ENCODE measurements at places on chromosomes 2 and 18.

GRCh38 chr2:19900931-19901441 lies 797 bp downstream of the TTC32 start:
- DNase-seq, result no peak

DNA sequence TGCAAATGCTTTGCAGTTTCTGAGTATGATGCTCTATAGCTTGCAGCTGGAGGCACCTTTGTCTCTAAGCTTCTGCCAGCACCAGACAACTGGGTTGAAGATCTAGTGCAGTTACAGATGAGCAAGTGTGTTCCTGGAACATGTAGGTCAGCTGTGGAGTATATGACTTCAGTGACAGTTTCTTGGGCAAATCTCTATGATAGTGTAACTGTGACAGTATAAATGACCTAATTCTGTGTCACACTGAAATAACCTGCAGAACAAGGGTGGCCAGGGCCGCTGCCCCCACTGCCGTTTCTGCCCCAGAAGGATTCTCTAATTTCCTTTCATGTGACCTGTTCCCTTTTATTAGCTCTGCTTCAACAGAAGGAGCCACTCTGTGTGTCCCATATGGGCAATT lies 145.3 kb upstream of the DAPL1 start:
- no peak for DNase-seq

DNA sequence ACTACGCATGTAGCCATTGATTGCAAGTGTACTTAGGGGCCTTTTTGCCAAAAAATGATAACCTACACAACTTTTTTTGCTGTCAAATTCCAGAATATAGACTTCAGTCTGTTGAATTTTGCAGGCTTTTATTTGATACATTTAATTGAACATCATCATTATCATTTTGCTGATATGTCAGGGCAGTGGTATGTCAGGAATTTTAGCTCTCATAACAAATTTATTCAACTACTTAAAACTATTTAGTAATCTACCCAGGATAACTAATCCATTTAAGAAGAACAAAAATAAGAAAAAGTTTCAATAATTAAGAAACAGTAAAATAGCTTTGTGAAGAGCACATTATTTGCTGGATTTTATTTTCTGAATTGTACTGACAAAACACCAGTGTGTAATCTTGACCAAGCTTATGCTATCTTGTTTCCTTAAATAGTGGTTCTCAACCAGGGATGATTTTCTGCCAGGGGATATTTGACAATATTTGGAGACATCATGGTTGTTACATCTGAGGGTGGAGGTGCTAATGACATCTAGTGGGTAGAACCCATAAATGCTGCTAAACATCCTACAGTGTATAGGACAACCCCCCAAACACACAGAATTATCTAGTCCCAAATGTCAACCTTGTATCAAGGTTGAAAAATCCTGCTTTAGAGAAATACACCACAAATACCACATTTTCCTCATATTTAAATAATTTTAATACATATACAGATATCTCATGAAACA lies 12.1 kb upstream of the TTN start:
- DNase-seq, result no peak

- DNase-seq, result no peak
Measured at GRCh38 chr2:235107640-235107951, 155.8 kb downstream of the SH3BP4 start.

GRCh38 chr2:207599636-207600035 lies 25.6 kb downstream of the METTL21A start:
- DNase-seq, result no peak

- no peak for DNase-seq
Measured at GRCh38 chr2:1661891-1662605, 82.3 kb downstream of the PXDN start.

- DNase-seq, result no peak
Measured at GRCh38 chr2:67498931-67499330, 101.8 kb downstream of the ETAA1 start.

DNA sequence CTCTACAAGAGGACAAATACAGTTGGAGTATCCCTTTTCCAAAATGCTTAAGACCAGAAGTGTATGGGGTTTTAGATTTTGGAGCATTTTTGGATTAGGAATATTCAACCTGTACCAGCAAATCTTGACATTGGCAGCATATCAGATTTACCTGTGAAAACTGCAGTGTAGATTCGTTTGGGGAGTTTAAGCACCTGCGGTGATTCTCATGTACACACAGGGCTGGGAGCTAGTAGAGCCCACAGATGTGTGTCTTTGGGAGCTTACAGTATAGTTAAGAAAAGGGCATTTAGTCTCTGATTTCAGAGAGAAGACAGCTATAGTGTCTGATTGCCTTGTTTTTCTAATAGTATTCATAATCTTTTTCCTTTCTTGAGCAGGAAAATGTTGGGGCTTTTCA lies 30.1 kb downstream of the PTCD3 start:
- DNase-seq, result no peak

- DNase-seq, result no peak
Measured at GRCh38 chr18:36912887-36913286, 84.0 kb downstream of the KIAA1328 start.

DNA sequence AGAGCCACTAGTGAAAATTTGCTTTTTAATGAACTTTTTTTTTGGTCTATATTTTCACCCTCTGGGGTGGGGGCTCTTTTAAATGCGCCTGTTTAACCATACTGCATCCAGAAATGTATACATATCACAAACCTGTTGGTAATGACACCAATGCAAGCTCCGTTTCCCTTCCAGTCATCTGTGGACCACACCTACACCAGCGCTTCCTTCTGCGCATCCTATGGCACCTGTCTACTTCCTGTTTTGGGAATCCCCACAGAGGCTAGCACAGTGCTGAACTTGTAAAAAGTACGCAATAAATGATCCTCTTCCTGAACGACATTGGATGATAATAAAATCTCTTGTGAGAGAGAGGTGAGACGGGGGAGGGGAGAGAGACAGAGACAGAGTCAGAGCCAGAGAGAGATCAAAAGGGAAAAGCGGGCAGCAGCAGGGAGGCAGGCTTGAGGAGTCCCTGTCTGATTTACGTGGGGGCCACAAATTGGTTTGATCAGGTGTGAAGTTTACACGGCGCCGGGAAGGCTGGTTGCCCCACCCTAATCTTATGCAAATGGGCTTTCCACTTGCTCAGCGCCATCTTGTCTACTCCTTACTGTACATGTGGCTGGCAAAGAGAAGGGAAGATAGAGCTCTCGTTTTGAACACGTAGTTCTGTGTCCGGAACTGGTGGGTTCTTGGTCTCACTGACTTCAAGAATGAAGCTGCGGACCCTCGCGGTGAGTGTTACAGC lies 38.1 kb upstream of the SLC38A11 start:
- DNase-seq, result no peak

DNA sequence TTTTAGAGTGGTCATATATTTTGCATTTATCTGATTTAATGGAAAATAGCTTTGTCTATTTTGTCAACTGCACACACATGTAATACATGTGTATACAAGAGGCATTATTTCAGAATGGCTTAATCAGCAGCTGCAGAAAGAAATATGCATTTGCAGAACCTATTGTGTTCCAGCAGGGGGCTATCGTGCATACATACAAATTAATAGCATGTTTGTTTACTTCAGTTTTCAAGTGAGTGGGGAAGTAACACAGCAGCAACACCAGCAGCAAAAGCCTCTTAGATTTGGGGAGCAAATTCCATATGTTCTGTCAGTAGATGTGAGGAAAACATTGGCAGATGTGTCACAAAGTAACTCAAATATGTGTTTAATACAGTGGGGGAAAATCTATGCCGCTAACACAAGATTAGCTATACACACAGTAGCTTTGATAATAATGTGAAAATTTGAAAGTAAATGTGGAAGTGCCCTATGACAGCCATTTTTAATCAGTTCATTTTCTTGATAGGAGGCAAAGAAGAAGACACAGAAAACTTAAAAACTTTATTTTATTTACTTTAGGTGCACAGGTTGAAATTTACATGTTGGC lies 218.1 kb downstream of the WDR7 start:
- DNase-seq, result no peak

- no peak for DNase-seq
Measured at GRCh38 chr18:59612381-59612780, 84.8 kb downstream of the CCBE1 start.

- DNase-seq, result no peak
Measured at GRCh38 chr18:57831597-57832377, 28.7 kb upstream of the ATP8B1 start.

- no peak for DNase-seq
Measured at GRCh38 chr2:67576226-67576625, 179.1 kb downstream of the ETAA1 start.

DNA sequence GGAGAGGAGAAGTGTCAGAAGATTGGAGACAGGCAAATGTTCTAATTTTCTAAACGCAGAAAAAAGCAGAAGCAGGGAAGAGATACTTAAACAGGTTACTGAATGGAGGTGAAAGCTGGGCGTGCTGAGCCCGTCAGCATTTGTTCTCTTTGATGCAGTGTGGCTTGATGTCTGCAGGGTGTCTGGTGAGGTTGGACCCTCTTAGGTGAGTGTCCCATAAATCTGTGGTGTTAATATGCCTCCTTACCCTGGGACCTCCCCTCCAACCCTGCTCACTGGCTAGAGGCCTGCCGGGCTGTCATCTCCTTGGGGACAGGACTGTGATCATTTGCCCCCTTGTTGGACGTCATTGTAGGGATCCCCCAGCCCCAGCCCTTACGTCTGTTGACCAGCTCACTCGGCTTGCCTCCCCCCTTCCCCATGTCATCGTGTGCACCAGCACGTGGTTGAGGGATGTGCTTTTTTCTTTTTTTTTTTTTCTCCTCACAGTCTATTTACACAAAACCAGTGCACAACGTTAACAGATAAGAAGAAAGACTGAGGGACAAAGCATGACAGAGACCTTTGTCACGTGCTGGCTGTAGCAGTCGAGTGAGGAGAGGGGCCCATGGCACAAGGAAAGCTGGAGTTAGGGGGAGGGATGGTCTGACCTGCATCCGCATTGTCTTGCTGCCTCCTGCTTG lies 56.4 kb downstream of the NCK2 start:
- no peak for DNase-seq

- DNase-seq, result peak; percentile 25
Measured at GRCh38 chr2:234135750-234136221, 85.3 kb downstream of the SPP2 start.

GRCh38 chr18:76432970-76433767 lies 61.9 kb downstream of the ZNF516 start:
- no peak for DNase-seq

DNA sequence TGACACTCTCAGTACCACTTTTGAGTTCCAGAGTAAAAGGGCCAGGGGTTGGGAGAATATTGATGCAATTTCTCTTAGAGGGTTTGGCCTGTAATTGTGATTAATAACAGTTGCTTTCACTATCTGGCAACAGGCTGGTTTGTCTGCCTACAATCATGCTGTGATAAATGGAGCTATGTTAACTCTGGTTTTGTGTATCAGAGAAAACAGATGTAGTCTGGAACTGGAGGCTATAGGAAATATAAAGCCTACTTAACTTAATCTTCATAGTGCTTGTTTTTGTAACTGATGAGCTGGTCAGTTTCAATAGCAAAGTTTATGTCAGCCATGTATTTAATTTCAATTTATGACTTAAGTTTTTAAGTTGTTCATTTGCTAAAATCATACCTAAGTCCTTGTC lies 138.0 kb downstream of the AGPS start:
- no peak for DNase-seq

DNA sequence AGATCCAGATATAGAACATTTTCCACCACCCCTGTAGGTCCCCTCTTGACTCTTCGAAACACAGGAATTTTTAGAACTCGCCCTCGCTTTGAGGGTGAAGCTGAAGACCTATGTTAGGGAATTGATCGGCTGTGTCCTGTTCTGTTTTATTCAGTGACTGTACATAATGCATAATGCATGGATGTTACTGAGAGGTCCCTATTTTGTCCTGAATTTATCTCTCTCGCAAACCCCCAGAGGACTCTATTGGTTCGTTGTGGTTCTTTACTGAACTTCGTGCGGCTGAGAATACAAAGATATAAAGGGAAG lies 431 bp upstream of the EIF5B start:
- no peak for DNase-seq

DNA sequence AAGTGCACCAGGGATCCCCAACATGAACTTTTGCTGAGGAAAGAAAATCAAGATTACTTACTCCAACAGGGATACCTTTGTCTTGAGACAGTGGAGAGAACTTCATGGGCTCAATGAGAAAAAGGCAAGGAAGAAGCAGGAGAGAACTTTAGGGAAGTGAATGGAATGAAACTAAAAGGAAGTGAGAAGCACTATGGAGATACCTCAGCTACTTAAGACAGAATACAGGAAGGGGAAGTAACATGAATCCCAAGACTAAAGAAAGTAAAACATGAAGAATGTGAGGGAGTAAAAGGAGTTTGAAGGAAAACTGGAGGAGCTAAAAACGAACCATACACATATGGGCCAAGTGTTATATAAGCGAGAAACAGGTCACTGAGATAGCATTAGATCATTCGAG lies 32.4 kb upstream of the ACTR3 start:
- no peak for DNase-seq

- DNase-seq, result no peak
Measured at GRCh38 chr2:207227062-207227748, 61.5 kb upstream of the KLF7 start.

GRCh38 chr2:181022652-181023051 lies 42.2 kb downstream of the UBE2E3 start:
- DNase-seq, result no peak

- DNase-seq, result no peak
Measured at GRCh38 chr2:228786901-228787300, 484.2 kb downstream of the PID1 start.

- DNase-seq, result no peak
Measured at GRCh38 chr2:45874344-45874743, 222.9 kb downstream of the PRKCE start.

- no peak for DNase-seq
Measured at GRCh38 chr2:128589681-128590080, 271.0 kb upstream of the HS6ST1 start.

GRCh38 chr2:128345436-128346165 lies 26.9 kb upstream of the HS6ST1 start:
- DNase-seq, result no peak

GRCh38 chr2:109368798-109369197 lies 239.8 kb downstream of the SH3RF3 start:
- no peak for DNase-seq

GRCh38 chr2:38948995-38949394 lies 59.3 kb downstream of the ARHGEF33 start:
- DNase-seq, result no peak

GRCh38 chr2:124959581-124959980 lies 934.5 kb downstream of the CNTNAP5 start:
- no peak for DNase-seq

GRCh38 chr2:46170026-46170425 lies 127.2 kb upstream of the EPAS1 start:
- DNase-seq, result no peak

DNA sequence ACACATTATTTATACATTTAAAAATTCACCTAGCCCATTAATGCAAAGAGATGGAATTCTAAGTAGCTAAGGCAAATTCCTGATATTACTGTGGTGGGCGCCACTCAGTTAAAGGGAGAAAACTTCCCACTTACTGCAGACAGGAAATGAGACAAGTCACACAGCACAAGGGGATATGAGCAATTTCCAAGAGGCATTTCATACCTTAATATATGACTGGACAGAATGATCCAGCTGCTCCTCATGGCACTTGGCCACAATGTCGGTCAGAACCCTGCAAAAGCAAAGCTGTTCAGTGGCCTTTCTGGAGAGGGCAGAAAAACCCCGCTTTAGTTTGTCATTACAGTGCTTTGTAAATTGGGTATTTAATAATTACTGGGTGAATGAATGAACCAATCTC lies 121.4 kb upstream of the CCDC195 start:
- DNase-seq, result no peak

GRCh38 chr2:146987996-146988395 lies 856.8 kb upstream of the ACVR2A start:
- DNase-seq, result no peak
